ENCODE measurements at places on chromosomes 4 and X.

- DNase-seq: peak; percentile 17
These were observed 6.6 kb upstream of the TMEM128 start for GRCh38 chr4:4254666-4255065.

- no peak for DNase-seq
These were observed 77.2 kb downstream of the SH3KBP1 start for GRCh38 chrX:19810006-19810774.

GRCh38 chr4:60096676-60097075 lies 1103.5 kb upstream of the ADGRL3 start:
- DNase-seq: no peak

- DNase-seq: no peak
These were observed 39.5 kb upstream of the ZNF330 start for GRCh38 chr4:141180991-141181761.

GRCh38 chr4:102620697-102621497 lies 119.7 kb downstream of the NFKB1 start:
- DNase-seq: peak; percentile 11

DNA sequence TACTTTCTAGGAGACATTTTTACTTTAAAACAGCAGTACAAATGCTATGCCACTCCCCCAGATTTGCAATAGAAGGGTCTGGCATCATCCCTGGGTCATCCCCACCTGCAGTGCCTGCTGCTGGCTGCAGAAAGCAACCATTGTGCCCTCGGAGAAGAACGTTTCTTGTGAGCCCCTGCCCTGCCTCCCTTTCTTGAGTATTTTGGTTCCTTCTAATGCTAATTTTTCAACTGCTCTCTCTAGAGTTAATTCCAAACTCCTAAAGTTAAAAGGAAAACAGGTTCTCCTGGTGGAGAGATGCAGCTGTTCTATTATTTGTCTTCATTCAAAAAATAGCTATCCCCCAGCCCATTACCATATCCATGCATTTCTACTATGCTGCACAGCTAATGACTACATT lies 107.1 kb downstream of the IDS start:
- no peak for DNase-seq
